Mesenchymal stem cell (in vitro differentiated cells and primary cell): ENCODE measurements at places on chromosomes 1 and 21.

- no peaks in the 10 kb centered on the region for H3K27me3 ChIP-seq
- no peaks in the 10 kb centered on the region for H3K36me3 ChIP-seq
- no peak overlapping the region for H3K27ac ChIP-seq
- H3K4me3 ChIP-seq: no peak overlapping the region
- no peak for DNase-seq
Observed at GRCh38 chr1:107739201-107739600, 225.8 kb downstream of the VAV3 start.

DNA sequence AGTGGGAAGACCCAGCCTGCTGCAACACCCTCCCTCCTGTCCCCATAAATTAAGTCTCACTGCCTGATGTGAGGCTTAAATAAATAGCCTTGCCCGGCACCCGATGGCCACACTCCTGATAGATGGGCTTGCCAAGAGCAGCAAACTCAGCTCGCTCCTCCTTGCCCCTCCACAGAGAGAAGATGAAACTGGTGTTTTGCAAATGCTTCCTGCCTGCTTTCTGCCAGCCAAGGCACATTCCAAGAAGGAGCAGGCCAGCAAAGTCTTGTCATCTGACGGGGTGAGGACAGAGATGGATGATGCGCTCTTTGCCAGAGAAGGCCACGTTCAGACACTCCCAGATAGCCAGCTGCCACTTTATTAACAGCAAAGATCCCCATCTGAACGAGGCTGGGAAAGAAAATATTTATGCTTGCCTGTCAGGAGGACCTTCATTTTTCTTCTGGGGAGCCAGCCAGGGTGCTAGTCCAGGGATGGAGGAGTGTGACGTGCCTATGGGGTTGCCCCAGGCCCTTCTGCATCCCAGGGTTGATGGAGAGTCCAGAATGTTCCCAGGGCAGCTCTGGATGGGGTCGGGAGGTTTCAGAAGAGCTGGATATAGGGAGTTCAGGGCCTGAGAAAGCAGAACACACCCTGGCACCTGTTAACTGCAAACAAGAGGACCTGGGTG, 265.4 kb downstream of the FOXD2 start:
- H3K27ac ChIP-seq: no peak overlapping the region
- peaks cover 49% of the 10 kb centered on the region for H3K27me3 ChIP-seq
- no peaks in the 10 kb centered on the region for H3K4me1 ChIP-seq

DNA sequence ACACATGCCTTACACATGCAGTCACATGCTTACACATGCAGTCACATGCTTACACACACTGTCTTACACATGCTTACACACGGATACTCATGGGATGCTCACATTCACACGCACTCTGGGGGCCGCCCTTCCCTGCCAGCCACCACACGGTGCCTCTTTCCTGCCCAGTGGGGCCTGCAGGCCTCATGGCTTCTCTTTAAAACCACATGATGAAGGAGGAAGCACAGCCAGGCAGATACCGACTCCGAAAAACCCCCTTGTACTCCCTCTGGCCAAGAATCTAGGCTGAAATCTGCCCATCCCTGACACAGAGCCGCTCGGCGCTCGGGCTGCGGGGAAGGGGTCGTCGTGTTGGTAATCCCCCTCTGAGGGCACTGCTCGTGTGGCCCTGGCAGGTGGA, 113.0 kb downstream of the PRDM16 start:
- H3K27me3 ChIP-seq: peaks cover 33% of the 10 kb centered on the region
- no peaks in the 10 kb centered on the region for H3K36me3 ChIP-seq
- H3K4me1 ChIP-seq: no peaks in the 10 kb centered on the region
- no peak for DNase-seq
- H3K27ac ChIP-seq: no peak overlapping the region
- no peak overlapping the region for H3K4me3 ChIP-seq

DNA sequence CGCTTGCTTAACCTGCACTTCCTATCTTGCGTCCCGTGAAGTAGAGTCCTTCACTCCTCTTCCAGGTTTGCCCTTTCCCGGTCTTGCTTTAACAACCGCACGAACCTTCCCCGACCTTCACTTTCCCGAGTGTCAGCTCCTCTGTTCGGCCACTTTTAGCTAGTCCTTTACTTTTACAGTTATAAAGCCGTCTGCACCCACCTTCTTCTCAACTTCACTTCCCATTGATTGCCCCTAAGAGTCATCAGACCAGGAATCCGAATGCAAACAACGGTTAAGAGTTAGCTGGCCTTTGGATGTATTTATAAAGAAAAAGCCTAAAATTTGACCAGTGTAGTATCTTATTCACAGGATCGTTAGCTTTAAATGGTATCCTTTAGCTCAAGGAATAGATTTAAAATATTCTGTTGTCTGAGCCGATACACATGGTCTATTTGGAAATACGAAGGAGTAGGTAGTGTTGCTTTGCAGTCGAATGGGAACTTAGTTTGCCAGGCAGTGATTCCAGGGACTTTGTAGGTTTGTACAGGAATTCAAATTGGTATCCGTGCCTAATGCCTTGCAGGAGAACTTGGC, 1.4 kb downstream of the PPP2R5A start:
- no peaks in the 10 kb centered on the region for H3K36me3 ChIP-seq
- peak overlapping the region; percentile 99 for H3K4me3 ChIP-seq
- DNase-seq: peak; percentile 37
- peaks cover 8% of the 10 kb centered on the region for H3K4me1 ChIP-seq

DNA sequence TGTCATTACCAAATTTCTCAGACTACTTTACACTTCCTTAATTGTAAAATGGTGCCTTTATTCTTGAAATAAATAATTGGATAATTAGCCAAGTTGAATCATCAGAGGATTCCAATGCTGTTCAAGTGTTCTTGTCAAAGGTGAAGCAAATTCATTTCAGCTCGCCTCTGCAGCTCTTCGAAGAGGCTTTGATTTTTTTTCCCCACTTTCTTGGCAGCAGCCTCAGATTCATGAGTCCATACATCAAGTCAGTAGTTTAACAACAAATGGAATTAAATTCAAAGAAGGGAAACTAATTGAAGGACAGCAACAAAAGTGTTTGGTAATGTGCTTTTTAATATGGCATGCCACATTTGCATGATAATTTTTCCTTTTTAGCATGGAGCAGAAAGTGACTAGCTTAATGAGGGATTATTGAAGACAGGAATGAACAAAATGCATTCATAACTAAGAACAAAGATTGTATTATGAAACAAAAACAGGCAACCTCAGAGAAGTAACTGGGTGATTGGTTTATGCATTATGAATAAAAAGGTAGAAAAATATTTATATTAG, 239.0 kb downstream of the USH2A start:
- H3K36me3 ChIP-seq: no peaks in the 10 kb centered on the region
- no peak overlapping the region for H3K27ac ChIP-seq
- H3K27me3 ChIP-seq: no peaks in the 10 kb centered on the region

DNA sequence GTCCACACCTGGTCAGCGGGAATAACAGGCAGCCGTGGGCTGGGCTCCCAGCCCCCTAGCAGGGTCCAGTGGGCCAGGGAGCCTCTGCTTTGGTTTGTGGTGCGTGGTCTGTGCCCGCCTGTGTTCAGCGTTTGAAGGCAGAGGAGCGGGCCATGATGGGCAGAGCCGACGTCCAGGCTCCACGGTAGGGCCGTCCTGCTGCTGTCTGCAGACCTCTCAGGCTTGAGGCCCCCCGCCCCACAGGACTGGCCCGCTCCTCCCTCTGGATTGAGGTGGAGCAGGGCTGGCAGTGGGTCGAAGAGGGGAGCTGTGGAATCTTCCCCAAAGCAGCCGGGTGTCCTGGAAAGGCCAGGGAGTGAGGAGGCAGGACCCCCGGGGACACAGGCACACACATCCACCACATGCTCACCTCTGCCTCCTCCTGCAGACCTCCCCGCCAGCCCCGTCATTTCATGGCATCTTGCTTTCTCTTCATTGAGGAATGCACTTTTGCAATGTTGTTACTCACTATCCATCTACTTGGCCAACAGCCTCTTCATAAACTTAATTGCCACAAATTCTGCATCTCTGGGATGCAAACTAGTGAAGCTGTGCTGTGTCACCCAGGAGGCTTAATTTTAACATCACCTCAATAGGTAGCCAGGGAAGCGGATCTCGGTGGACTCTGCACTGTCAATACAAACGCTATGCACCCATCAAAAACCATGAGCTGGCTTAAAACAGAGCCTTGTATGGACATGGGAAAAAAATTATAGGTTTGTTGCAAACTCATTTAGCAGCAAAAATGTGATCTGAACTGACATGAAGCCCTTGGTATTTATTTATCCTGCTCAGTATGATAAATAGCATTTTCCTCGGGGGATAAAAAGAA, 85.9 kb downstream of the PDE9A start:
- peak; percentile 24 for DNase-seq
- H3K27ac ChIP-seq: no peak overlapping the region
- H3K4me1 ChIP-seq: peaks cover 2% of the 10 kb centered on the region

DNA sequence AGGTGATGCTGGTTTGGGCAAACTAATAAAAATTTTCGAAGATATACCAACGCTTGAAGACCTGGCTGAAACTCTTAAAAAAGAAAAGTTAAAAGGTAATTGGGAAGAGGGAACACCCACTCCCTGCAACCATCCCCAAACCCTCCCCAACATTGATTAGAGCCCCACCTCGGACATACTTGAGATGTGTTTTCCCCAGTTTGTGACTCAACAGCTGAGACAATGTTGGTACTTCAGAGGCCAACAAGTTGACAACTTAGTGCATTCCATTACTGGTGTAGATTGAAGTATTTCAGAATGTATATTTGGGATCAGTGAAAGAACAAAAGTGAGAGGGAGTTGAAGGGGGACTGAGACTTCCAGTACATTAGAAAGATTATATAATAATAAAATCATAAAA, 5.1 kb downstream of the IFI16 start:
- no peaks in the 10 kb centered on the region for H3K27me3 ChIP-seq
- H3K36me3 ChIP-seq: peaks cover 5% of the 10 kb centered on the region
- H3K4me1 ChIP-seq: peaks cover 7% of the 10 kb centered on the region
- H3K27ac ChIP-seq: no peak overlapping the region
- no peak overlapping the region for H3K4me3 ChIP-seq

- H3K27ac ChIP-seq: no peak overlapping the region
- H3K4me1 ChIP-seq: peaks cover 5% of the 10 kb centered on the region
- peaks cover 3% of the 10 kb centered on the region for H3K27me3 ChIP-seq
- H3K4me3 ChIP-seq: no peak overlapping the region
Observed at GRCh38 chr1:7235871-7236517, 450.7 kb downstream of the CAMTA1 start.

GRCh38 chr1:54239631-54240031, 39.7 kb downstream of the MRPL37 start:
- no peak overlapping the region for H3K27ac ChIP-seq
- no peaks in the 10 kb centered on the region for H3K27me3 ChIP-seq
- no peak for DNase-seq
- H3K36me3 ChIP-seq: peaks cover 48% of the 10 kb centered on the region
- H3K4me1 ChIP-seq: peaks cover 12% of the 10 kb centered on the region

DNA sequence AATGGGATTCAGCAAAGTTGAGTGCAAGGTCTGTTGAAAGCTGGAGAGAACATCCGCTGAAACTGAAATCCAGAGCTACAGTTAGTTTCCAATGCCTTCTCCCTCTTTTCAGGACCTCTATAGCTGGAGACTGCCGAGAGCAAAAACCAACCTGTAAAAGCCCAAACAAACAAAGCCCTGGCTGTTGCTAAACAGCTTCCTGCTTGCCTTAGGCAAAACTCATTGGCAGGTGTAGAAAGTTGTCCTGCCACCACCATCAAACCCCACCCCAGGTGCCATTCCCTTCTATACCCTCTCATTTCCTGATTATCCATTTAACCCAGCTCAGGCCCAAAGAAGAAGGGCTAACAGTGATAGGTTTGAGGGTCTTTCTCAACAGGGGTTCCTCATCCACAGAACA, 24.7 kb downstream of the SCYL3 start:
- no peak for DNase-seq
- no peak overlapping the region for H3K27ac ChIP-seq
- no peak overlapping the region for H3K4me3 ChIP-seq
- peaks cover 33% of the 10 kb centered on the region for H3K36me3 ChIP-seq
- no peaks in the 10 kb centered on the region for H3K27me3 ChIP-seq
- no peaks in the 10 kb centered on the region for H3K4me1 ChIP-seq

DNA sequence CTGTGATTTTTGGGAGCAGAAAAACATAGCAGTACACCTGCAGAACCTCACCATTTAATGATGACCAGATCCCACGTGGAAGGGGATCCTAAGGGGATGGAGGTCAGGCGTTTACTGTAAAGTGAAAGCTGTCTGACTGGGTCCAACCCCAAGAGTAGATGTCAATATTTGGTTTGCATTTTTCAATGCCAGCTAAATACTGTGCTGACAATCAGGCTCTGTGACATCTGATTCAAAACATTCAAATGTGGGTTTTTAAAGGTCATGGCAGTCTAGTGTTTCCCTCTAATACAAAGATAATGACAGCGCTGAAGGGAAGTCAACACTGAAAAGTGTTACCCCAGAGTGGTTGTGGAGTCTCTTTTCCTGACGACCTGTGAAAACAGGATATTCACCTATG, 68.1 kb downstream of the SPAG17 start:
- H3K4me3 ChIP-seq: no peak overlapping the region
- H3K4me1 ChIP-seq: peaks cover 5% of the 10 kb centered on the region
- H3K36me3 ChIP-seq: no peaks in the 10 kb centered on the region
- DNase-seq: no peak
- H3K27ac ChIP-seq: no peak overlapping the region
- peaks cover 2% of the 10 kb centered on the region for H3K27me3 ChIP-seq

DNA sequence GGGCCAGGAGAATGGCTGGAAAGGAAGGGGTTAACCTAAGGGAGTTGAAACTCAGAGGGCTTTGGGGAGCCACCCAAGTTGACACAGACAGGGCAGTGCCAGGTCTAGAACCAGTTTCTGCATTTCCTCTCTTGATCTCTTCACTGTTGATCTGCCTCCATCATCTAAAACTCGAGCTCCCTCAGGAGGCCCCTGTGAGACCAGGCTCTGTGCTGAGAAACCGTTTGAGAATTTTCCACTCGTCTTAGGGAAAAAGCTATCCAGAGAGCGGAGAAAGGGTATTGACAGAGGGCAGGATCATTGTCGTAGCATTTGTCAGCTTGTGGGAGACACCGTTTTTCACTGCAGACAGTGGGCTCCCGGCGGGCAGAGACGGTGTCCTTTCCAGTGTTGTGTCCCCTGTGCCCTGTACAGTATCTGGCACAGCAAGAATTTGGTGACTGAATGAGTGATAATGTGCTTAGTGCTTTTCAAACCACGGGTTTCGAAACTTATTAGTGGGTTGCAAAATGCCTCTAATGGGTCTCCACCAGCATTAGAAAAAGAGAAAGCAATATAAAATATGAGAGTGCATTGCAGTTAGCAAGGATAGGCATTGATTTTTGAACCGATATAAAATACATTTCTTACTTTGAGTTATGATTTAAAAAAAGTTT, 31.1 kb downstream of the PROK1 start:
- no peak overlapping the region for H3K27ac ChIP-seq
- peak; percentile 37 for DNase-seq
- peaks cover 14% of the 10 kb centered on the region for H3K27me3 ChIP-seq
- peaks cover 1% of the 10 kb centered on the region for H3K4me1 ChIP-seq
- no peaks in the 10 kb centered on the region for H3K36me3 ChIP-seq
- H3K4me3 ChIP-seq: no peak overlapping the region

GRCh38 chr1:46532498-46533178, 18.8 kb downstream of the KNCN start:
- no peak overlapping the region for H3K27ac ChIP-seq
- peak; percentile 57 for DNase-seq
- no peaks in the 10 kb centered on the region for H3K36me3 ChIP-seq
- peaks cover 90% of the 10 kb centered on the region for H3K27me3 ChIP-seq
- H3K4me1 ChIP-seq: peaks cover 6% of the 10 kb centered on the region
- H3K4me3 ChIP-seq: peak overlapping the region; percentile 50
